ENCODE measurements at places on chromosomes 12 and 14. TPM values are rescaled to one million over a fixed set of nuclear protein-coding genes. Genes with fewer than 3 reads are reported as not detected.

DNA sequence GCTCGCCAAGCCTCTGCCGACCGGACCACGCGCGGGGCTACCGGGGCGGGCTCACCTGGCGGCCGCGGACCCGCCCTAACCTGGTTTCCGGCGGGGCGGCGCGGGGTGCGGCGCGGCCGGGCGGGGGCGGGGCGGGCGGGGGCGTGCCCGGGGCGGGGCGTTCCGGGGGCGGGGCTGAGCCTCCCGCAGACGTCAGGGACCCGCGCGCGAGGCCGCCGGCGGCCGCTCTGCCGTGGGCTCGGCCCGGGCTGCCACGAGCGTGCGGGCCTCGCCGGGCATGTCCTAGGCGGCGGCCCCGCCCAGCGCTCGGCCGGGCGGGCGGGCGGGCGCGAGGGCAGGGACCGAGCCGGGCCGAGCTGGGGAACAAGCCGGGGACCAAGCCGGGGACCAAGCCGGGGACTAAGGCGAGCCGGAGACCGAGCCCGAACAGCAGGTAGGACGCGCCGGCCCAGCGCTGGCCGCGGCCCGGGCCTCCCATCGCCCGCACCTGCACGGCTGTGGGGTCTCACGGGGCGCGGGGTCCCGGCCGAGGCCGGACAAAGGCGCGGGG, at the start of gene CEP170B:
TSS of gene CEP170B (plus strand) at position 188 of the 550 bp plus-strand sequence. CDS start 3,183 bp downstream, outside the sequence.
- DNase-seq = peak; percentile 49

- DNase-seq = no peak
Measured at GRCh38 chr12:2775431-2775830, 19.3 kb upstream of the FKBP4 start.

DNA sequence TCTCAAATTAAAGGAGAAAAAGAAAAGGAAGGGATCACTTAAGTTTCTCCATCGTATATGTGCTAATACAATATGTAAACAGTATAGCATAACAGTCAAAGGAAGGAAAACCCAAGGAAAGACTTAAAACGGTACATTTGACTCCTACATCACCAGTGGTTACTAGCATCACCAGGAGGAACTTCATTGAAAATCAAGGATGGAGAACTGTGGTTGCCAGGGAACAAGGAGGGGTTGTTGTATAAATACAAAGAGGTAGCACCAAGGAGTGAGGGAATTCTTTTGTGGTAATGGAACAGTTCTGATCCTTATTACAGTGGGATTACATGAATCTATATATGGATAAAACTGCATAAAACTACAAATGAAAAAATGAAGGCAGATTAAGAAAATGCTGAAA, 1.6 kb downstream of the ZFYVE26 start:
- DNase-seq = no peak

DNA sequence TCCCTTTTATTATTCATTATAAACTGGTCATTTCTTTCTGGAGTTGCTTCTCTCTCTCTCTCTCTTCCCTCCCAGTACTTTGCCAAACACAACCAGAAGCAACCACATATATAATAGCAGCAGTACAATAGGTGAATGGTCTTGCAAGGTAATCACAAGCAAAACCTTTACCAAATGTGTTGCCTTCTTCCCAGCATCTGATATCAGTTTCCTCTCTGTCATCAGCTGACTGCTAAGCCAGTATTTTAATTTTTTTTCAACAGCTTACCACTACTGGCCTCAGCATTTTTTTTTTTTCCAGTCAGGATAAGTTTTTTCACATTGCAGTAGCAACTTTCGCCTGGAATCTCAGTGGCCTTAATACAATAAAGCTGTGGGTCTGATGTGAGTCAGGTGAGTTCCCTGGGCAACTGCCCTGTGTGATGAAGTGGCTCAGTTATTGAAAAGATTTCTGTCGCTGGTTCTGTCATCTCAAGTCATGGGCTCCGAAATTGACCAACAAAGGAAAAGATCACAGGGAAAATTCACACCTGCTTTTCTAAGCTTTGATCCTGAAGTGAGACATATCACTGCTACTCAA, 282.5 kb upstream of the AMIGO2 start:
- DNase-seq = peak; percentile 61

DNA sequence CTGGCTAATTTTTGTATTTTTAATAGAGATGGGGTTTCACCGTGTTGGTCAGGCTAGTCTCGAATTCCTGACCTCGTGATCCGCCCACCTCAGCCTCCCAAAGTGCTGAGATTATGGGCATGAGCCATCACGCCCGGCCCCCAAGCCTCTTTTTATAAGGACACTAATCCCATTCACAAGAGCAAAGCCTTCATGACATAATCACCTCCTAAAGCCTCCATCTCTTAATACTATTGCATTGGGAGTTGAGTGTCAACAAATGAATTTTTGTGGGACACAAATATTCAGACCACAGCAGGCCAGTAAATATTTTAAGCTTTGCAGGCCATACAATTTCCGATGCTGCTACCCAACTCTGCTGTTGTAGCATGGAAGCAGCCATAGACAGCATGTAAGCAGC, 10.9 kb downstream of the RNF212B start:
- DNase-seq = no peak

GRCh38 chr12:23399402-23399933, 550.0 kb downstream of the SOX5 start:
- DNase-seq = no peak

GRCh38 chr12:49161092-49161795, 27.6 kb downstream of the TUBA1A start:
- no peak for DNase-seq

DNA sequence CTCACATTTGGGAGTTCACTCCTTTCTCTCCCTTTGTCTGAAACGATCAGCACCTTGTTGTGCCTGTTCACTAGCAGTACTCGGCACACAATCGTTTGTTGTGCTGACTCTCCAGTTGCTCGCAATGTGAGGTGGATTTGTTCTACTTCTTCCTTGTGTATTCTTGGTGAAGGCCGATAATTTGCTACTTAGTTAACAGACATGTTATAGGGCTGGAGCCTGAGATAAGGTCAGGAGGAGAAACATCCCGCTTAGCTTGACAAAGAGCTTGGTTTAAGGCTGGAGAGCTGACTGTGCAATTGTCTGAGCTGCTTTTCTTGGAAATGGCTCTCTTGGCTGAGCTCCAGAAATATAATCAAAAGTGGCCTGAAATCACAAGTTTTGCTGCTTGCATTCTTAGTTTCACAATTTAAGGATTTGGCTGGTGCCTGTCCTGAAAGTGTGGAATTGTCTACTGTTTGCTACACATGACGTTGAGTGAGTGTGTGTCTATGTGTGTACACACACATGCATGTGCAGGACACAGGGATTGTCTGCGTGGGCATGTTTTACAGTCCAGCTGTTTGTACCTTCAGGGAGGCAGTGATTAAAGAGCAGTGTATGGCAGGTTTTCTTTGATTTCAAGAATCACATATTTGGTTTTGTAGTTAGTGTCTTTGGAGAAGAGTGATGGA, 77.7 kb downstream of the ARF6 start:
- DNase-seq = no peak

DNA sequence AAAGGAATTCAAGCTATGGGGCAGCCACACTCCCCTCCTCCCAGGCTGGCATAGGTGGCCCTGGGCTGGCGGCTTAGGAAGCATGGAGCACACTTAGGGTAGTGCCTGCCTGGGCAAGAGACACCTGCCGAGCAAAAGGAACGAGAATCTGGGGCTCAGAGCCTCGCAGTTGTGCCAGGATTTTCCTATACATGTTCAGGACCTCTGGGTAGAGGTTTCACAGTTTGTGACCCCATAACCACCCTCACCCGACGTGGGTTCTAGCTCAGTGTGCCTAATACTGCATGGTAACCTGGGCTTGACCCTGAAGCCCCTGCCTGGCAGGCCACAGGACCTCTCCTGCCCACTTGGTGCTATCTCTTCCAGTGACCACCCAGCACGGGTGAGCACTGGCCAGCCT, 99.5 kb downstream of the FBXL14 start:
- no peak for DNase-seq

DNA sequence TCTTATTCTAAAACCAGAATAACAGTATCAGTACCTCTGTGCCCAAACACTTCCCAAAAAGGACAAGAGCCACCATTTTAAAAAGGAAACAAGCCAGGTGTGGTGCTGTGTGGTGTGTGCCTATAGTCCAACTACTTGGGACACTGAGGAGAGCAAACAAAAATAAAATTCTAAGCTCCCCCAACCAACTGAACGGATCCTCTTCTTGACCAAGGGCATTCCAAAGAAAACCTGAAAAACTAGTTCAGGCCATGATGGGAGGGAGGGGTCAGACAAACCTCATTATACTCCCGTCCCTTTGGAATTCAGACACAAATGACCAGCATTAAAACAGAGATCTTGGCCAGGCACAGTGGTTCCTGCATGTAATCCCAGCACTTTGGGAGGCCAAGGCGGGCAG, 20.5 kb downstream of the SLC11A2 start:
- no peak for DNase-seq

DNA sequence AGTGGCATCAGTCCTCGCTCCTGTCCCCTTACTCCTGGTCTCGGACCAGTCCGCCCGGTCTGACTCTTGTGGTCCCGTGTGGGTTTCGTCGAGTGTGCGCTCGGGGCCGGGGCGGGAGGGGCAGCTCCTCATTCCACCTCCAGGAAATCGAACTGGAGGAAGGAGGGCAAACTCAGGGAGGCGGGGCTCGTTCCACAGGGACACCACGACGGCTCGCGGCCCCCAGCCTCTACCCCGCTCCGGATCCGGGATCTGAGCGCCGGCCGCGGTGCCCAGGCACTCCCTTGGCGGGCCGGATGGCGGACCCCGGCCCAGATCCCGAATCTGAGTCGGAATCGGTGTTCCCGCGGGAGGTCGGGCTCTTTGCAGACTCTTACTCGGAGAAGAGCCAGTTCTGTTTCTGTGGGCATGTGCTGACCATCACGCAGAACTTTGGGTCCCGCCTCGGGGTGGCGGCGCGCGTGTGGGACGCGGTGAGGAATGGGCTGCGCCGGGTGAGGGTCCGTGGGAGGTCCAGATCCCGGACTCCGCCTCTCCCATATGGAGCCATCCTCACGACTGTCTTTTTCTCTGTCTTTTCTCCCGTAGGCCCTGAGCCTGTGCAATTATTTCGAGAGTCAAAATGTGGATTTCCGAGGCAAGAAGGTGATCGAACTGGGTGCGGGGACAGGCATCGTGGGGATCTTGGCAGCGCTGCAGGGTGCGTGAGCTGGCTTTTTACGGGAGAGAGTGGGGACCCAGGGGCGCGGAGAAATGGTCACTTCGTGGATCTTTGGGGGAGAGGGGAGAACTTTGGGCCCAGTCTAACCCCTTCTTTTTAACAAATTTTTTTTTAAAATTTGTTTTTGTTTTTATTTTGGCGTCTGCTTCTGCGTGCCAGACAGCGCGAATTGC, at the start of gene EEF1AKMT3:
TSS of gene EEF1AKMT3 (plus strand) at position 186 of the 894 bp plus-strand sequence. CDS start at position 297, 111 bp downstream.
- DNase-seq = no peak

DNA sequence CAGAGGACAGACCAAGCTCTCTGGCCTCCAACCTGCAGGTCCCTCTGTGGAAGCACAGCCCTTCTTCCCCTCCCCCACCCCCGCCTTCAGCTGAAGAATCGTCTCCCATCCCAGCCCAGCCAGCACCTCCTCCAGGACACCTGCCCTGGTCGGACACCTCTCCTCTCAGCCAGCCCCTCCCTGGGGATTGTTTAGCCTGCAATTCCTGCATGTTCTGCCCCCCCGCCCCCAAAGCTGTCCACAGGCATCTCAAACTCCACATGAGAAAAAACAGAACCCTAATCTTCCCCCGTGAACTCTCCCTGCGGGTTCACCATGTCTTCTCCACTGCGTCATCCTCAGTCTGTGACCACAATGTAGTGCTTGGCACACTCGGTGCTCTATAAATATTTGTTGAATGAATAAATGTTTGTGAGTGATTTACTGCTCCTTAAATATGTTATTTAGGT, 24.1 kb downstream of the PRIMA1 start:
- no peak for DNase-seq

GRCh38 chr14:71321574-71322315, 414.5 kb downstream of the PCNX1 start:
- no peak for DNase-seq

- no peak for DNase-seq
Measured at GRCh38 chr14:80844872-80845271, 96.7 kb downstream of the CEP128 start.

DNA sequence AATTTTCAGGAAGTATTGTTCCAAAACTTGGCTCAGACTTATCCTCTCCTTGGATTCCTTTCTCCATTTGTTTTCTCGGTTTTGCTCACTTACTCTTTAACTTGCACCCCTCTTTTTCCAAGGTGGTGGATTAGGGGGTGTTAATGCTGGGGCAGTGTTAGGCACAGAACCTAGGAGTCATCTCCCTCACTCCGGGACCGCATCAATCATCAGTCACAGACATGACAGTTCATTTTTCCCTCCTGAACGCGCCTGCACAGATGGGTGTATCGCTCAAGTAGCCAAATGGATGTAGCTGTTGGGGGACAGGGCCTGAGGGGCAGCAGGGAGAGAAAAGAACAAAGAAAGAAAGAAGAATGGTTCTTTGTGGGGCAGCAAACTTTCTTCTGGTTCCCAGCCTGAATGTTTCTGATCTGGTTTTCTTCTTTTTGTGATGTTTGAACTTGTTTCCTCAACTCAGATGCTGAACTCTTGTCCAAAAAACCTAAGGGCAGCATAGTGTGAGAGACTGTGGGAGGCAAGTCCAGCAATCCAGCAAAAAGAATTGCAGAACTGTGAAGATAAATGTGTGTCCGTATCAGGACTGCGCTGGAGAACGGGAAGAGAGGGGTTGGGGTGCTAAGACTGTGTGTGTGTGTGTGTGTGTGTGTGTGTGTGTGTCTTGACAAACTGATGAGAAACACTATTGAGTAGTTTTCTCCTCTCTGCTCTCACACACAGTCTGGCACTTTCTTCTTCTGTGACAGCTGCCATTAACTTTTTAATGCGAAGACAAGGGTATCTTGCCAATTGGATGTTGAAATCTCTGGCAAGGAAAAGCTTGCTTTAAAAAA, 131.1 kb downstream of the FBXL14 start:
- no peak for DNase-seq

GRCh38 chr14:102445066-102445465, 64.5 kb downstream of the ANKRD9 start:
- DNase-seq = no peak

- DNase-seq = no peak
Measured at GRCh38 chr14:75705014-75705413, 44.0 kb downstream of the TTLL5 start.

Gene RNASE1
- total RNA-seq = not detected

Gene PCED1B
- 92.5 TPM for total RNA-seq

Gene IL26
- 8.3 TPM for total RNA-seq

Gene TIGAR
- 3.8 TPM for total RNA-seq

Gene SDR9C7
- total RNA-seq = not detected

Gene PKP2
- 0.77 TPM for total RNA-seq

Gene FICD
- 2.3 TPM for total RNA-seq

Gene CLEC4D
- not detected for total RNA-seq

Gene KRT72
- total RNA-seq = 7.7 TPM
